Ovary (tissue), 10 donors: ENCODE measurements at places on chromosomes 6 and 20.

- H3K36me3 ChIP-seq: no peaks in the 10 kb centered on the region
- DNase-seq: no peak
- no peaks in the 10 kb centered on the region for H3K27me3 ChIP-seq
- H3K27ac ChIP-seq: no peak overlapping the region
- H3K4me3 ChIP-seq: no peak overlapping the region
Measured at GRCh38 chr6:157148391-157149323, 174.7 kb downstream of the TMEM242 start.

GRCh38 chr6:33827546-33828451, 24.0 kb upstream of the MLN start:
- peaks cover 3% of the 10 kb centered on the region for H3K4me1 ChIP-seq
- no peak overlapping the region for H3K27ac ChIP-seq
- H3K36me3 ChIP-seq: no peaks in the 10 kb centered on the region
- no peak overlapping the region for H3K4me3 ChIP-seq

DNA sequence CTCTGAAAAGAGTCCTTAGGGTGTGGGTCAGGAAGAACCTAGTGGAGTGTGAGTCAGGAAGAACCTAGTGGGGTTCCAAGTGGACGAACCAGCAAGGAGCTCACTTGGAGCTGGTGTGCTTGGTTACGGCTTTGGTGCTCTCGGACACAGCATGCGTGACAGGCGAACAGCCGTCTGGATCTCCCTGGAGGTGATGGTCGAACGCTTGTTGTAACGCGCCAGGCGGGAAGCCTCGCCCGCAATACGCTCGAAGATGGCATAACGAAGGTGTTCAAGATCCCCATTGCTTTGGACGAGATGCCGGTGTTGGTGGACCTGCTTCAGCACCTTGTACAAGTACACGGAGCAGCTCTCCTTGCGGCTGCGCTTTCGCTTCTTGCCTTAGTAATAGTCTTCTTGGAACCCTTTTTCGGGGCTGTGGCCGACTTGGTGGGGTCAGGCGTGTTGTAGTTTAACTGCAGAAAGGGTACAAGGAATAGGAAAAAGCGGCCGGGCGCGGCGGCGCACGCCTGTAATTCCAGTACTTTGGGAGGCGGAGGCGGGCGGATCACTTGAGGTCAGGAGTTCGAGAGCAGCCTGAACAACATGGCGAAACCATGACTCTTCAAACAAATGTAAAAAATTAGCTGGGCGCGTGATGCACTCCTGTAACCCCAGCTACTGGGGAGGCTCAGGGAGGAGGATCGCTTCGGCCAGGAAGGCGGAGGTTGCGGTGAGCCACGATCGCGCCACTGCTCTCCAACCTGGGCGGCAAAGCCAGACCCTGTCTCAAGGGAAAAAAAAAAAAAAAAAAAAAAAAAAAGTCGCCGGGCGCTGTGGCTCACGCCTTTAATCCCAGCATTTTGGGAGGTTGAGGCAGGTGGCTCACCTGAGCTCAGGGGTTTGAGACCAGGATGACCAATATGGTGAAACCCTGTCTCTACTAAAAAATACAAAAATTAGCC, 48.0 kb downstream of the OR2B2 start:
- H3K27ac ChIP-seq: no peak overlapping the region
- H3K4me3 ChIP-seq: peak overlapping the region; percentile 63
- DNase-seq: peak; percentile 25
- no peaks in the 10 kb centered on the region for H3K36me3 ChIP-seq
- no peaks in the 10 kb centered on the region for H3K27me3 ChIP-seq
- H3K4me1 ChIP-seq: peaks cover 14% of the 10 kb centered on the region

GRCh38 chr6:129492260-129492659, 217.7 kb downstream of the ARHGAP18 start:
- no peak overlapping the region for H3K27ac ChIP-seq
- no peak for DNase-seq
- H3K4me1 ChIP-seq: no peaks in the 10 kb centered on the region

GRCh38 chr20:7770046-7770445, 170.2 kb downstream of the HAO1 start:
- no peak overlapping the region for H3K4me3 ChIP-seq
- H3K27me3 ChIP-seq: no peaks in the 10 kb centered on the region
- no peaks in the 10 kb centered on the region for H3K4me1 ChIP-seq
- no peak for DNase-seq

- H3K4me3 ChIP-seq: no peak overlapping the region
- H3K4me1 ChIP-seq: peaks cover 1% of the 10 kb centered on the region
- no peaks in the 10 kb centered on the region for H3K27me3 ChIP-seq
- H3K27ac ChIP-seq: no peak overlapping the region
- H3K36me3 ChIP-seq: no peaks in the 10 kb centered on the region
Measured at GRCh38 chr20:41654292-41654691, 36.1 kb upstream of the CHD6 start.

DNA sequence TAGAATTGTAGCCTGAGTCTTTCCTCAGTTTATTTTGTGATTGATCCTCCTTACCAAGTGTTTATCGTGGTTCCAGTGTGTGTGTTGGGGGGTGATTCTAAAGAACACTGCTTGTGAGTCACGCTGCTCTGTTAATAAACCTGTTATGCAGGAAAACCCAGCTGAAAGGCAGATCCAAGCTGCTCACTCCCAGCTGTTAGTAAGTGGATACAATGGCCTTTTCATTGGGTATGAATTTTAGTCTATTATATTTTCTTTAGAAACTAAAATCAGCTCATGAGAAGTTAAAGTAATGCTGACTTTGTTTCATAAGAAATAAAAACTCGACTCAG, 12.2 kb upstream of the DSTN start:
- no peaks in the 10 kb centered on the region for H3K36me3 ChIP-seq
- no peaks in the 10 kb centered on the region for H3K27me3 ChIP-seq
- peaks cover 9% of the 10 kb centered on the region for H3K4me1 ChIP-seq
- no peak overlapping the region for H3K4me3 ChIP-seq
- DNase-seq: no peak

- H3K4me3 ChIP-seq: no peak overlapping the region
- no peak overlapping the region for H3K27ac ChIP-seq
- no peaks in the 10 kb centered on the region for H3K36me3 ChIP-seq
- H3K4me1 ChIP-seq: peaks cover 12% of the 10 kb centered on the region
- no peaks in the 10 kb centered on the region for H3K27me3 ChIP-seq
Measured at GRCh38 chr6:142824426-142824825, 120.5 kb downstream of the HIVEP2 start.

- H3K4me3 ChIP-seq: no peak overlapping the region
- no peak for DNase-seq
- H3K27me3 ChIP-seq: no peaks in the 10 kb centered on the region
- H3K36me3 ChIP-seq: no peaks in the 10 kb centered on the region
- no peak overlapping the region for H3K27ac ChIP-seq
- no peaks in the 10 kb centered on the region for H3K4me1 ChIP-seq
Measured at GRCh38 chr6:75856902-75857301, 107.9 kb downstream of the MYO6 start.

DNA sequence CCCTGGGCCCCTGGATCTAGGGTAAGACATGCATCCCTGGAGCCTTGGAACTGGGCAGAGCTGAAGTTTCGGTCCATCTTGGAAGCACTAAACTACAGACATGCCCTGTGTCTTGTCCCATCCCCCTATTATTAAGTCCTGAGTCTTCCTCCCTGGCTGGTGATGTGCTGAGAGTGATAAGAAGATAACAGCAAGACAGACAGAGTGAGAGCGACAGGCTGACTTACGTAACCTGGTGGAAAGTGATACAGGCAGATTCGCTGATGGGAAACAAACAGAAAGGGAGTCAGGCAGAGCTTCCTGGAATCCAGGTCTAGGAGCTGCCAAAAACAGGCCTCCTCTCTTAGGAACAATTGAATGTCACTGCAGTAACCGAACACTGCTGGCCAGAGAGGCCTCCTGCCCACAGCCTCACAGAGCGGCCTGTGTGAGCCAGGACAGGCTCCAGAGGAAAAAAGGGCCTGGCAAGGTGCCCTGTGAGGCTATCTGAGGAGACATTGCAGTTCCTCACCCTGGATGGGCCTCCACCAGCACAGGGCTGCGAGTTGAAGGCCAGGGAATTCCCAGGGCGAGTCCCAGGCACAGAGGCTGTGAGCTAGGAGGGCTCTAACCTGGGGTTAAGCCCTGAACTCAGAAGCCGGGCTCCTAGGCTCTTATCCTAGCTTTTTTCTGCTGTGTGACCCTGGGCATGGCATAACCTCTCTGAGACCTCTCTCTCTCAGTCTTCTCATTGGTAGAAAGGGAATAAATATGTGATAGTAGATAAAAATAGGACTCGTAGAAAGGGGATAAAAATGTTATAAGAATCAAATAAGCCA, 34.2 kb upstream of the B4GALT5 start:
- DNase-seq: peak; percentile 82
- H3K4me1 ChIP-seq: peaks cover 7% of the 10 kb centered on the region
- H3K36me3 ChIP-seq: no peaks in the 10 kb centered on the region
- no peak overlapping the region for H3K4me3 ChIP-seq

GRCh38 chr6:170145272-170145592, 145.6 kb downstream of the DLL1 start:
- H3K4me1 ChIP-seq: no peaks in the 10 kb centered on the region
- no peak for DNase-seq
- H3K36me3 ChIP-seq: no peaks in the 10 kb centered on the region
- H3K4me3 ChIP-seq: no peak overlapping the region
- H3K27ac ChIP-seq: no peak overlapping the region

DNA sequence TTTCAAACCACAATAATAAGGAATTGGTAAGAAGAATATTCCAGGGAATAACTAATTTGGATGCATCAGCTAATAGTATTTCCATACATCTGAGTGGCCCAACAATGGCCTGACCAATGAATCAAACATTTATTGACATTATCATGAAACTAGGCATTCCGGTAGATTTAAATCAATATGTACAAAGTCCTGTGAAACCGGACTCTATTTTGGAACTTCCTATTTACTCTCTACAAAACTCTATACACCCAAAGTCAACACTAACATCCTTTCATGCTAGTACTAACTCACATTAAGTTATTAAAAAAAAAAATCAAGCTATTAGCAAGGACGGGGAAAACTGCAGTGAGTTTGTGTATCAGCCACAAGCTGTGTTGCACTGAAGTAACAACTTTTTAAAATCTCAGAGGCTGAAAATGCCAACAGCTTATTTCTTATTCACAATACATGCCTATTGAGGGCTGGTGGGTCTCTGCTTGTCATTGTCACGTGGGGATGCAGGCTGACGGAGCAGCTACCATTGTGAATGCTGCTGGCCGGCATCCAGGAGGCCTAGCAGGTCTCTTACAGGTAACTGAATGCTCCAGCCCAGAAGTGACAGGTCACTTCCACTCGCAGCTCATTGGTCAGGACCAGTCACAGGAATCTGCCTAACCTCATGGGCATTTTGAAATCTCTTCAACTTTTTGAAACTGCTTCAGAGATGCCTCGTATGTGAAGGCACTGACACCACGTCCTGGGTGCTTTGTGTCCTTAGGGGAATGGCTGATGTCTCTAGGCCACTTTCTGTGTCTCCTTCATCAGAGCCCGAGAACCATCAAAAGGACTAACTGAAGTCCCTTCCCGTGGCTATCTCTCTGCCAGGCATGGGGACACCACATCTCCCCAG, 76.3 kb downstream of the SLC22A23 start:
- H3K27ac ChIP-seq: no peak overlapping the region
- no peak overlapping the region for H3K4me3 ChIP-seq
- no peak for DNase-seq
- H3K36me3 ChIP-seq: no peaks in the 10 kb centered on the region
- H3K4me1 ChIP-seq: no peaks in the 10 kb centered on the region
- H3K27me3 ChIP-seq: no peaks in the 10 kb centered on the region
